ENCODE measurements at places on chromosomes 16 and 17.

GRCh38 chr17:67879662-67880061 lies 54.4 kb downstream of the BPTF start:
- DNase-seq = no peak

GRCh38 chr16:46748775-46749705 lies 896 bp upstream of the MYLK3 start:
- DNase-seq = no peak

- DNase-seq = no peak
Observed at GRCh38 chr17:62664336-62665120, 37.1 kb downstream of the MRC2 start.

DNA sequence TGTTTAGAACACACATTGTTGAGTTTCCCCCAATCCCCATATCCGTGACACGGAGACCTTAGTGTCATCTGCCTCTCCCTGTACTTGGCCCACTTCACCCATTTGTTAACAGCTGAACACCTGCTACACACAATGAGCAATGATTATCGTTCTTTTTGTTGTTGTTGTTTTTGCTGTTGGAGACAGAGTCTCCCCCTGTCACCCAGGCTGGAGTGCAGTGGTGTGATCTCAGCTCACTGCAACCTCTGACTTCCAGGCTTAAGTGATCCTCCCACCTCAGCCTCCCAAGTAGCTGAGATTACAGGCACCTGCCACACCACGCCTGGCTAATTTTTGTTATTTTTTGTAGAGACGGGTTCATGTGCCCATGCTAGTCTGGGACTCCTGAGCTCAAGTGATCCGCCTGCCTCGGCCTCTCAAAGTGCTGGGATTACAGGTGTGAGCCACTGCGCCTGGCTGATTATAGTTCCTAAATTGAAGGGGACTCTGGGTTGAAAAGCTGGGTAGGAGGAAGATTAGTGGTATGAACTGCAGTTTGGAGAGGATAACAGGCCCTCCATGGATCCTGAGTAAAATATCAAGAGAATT lies 21.6 kb downstream of the NDE1 start:
- DNase-seq = no peak

DNA sequence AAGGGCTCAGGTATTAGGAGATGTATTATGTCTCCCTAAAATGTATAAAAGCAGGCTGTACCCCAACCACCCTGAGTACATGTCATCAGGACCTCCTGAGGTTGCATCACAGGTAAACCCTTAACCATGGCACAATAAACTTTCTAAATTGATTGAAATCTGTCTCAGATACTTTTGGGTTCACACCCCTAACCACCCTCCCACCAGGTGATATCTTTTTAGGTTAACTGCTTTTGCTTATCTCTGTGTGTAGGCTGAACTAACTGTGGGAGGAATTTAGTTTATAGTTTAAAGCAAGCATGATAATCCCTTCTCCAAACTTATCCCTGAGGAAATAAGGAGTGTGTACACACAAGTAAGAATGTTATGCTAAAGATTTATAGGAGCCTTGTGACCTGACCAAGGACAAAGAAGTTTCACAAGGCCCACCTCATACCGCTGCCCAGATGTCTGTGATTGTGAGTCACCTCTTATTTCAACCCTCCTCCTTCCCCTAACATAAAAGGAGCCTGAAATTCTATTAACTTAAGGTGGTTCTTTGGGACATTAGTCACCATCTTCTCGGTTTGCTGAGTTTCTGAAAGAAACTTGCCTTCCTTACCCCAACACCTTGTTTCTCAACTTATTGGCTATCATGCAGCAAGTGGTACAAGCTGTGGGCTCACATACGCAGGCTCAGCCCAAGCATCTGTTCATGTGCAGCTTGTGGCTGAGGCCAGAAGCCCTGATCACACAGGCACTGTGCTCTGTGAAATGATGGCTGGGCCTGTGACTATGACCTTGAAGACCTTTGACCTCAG lies 11.3 kb downstream of the PRSS22 start:
- DNase-seq = no peak

- no peak for DNase-seq
Observed at GRCh38 chr17:73696251-73696650, 52.0 kb upstream of the SDK2 start.

GRCh38 chr17:924711-925475 lies 54.7 kb downstream of the NXN start:
- no peak for DNase-seq

All from effector memory CD4-positive, alpha-beta T cell (primary cell).